ENCODE measurements at places on chromosomes 4 and X.

DNA sequence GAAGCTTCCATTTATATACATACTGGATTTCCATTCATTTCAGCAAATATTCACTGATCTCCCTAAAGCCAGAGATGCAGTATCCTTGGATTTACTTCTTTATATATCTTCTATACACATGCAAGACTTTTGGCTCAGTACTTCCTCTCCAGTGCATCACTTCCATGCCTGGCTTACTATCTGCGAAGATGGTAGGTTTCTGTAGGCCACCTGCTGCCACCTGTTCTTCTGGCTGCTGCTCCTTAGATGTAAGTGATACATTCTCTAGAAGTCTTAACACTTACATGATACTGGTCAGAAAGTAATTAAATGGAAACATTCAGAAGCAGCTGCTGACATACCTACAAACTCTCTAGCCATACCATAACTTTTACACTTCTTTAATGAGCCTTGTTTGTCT is 48.9 kb downstream of the TBC1D9 start:
- DNase-seq: no peak

- no peak for DNase-seq
Observed at GRCh38 chr4:168618577-168619265, 121.9 kb downstream of the PALLD start.

- DNase-seq: no peak
Observed at GRCh38 chr4:3437582-3437936, 4.2 kb upstream of the HGFAC start.

GRCh38 chr4:102610476-102610875 is 109.3 kb downstream of the NFKB1 start:
- no peak for DNase-seq

GRCh38 chr4:73668782-73669201 is 48.6 kb upstream of the RASSF6 start:
- no peak for DNase-seq

GRCh38 chr4:79563219-79563618 is 155.2 kb upstream of the GK2 start:
- no peak for DNase-seq

DNA sequence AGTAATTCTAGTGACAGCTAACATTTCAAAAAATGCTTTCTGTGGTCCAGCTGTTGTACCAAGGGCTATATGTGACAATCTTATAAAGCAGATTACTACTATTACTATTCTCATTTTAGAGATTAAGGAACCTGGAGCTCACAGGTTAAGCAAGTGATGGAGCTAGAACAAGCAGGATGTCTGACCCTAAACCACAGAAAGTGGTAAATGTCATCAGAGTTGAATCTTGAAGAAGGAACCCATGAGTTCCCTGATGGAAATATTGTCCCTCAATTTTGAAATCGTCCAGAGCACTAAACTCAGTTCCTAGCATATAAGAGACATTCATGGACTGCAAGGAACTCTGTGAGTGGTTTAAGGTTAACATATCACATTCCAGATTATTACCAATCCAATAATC is 214.0 kb downstream of the APBB2 start:
- no peak for DNase-seq
